Amygdala (tissue), 56 donors: ENCODE measurements at places on chromosomes 2 and 18.

DNA sequence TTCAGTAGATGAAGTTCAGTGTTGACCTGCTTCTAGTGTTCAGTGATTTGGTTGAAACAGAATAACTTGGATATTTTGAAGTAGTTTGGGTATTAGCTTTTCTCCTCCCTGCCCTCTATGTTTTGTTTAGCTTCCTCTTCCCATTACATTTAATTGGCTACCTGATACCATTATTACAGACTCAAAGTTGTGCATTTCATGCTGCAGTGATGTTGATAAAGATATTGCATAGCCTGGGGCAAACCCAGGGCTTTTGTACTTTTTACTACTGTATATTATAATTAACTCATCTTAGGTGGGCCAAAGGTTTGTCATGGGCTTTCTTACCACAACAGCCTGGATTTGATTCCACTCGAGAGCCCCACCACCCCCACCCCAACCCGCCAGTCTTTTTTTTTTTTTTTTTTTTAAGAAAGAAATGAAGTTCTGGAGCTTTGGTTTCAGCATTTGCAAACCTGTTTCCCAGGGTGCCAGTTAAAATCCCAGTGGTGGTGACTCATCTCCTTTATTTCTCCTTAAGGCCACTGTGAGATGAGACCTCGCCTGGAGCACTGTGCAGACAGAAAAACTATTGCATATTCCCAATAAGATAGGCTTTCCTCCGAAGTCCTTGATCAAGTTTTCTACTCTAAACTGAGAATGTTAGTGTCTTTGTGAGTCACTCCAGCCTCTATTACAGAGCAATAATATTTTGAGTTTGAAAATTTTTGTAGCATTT is 393.7 kb upstream of the FANCL start:
- no peak for DNase-seq

DNA sequence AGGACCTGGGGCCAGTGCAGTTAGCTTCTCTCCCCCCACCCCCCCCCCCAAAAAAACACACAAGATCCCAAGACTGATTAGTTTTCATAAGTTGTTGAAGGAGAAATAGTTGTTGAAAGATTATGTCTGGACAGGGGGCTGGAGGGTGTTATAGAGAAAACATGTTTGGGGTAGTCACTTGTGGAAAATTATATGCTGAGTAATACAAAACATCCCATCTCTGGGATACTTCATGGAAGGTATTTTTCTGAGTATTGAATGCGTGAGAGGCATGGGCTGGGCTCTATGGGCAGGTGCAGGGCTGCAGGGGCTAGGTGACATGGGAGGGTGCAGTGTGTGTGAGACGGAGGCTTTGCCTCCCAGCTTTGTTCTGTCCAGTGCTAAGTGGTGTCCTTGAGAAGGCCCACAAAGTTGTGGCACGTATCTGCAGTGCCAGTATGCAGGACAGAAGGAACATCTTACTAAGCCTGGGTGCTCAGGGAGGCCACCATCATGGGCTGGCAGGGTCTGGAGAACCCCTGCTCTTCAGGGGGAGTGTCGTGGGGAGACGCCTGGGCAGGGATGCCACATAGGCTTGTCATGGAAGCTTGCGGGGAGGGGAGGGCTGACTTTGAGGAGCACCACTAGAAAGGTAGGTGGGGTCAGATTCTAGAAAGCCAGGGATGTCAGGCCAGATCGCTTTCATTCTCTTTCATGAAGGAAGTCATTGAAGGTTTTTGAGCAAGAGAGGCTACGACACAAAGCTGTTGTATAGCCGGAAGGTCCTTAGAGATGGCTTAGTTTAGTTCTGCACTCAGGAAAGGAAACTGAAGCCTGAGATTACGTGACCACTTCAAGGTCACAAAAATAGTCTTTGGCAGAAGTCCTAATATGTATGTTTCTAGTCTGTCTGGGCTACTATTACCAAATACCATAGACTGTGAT is 232.0 kb downstream of the LDLRAD4 start:
- DNase-seq, result no peak

DNA sequence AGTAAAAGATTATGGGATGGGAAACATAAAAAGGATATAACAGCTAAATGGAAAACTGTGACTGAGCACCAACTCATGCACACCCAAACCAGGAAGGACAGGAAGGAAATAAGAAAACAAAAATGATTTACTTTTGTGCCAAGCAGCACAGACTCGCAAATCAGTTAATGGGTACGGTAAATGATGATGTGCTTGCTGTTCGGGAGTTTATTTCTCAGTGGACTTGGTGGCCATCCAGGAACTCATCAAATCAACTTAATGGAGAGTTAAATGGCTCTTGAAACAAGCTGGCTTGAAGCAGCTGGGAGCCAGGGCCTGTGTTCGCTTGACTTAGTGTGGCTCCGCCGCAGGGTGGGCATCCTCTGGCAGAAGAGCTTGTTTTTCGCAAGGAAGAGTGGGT is 36.2 kb downstream of the MTCL1 start:
- DNase-seq, result no peak

GRCh38 chr2:74050151-74050550 is 65.4 kb downstream of the TET3 start:
- DNase-seq, result no peak

DNA sequence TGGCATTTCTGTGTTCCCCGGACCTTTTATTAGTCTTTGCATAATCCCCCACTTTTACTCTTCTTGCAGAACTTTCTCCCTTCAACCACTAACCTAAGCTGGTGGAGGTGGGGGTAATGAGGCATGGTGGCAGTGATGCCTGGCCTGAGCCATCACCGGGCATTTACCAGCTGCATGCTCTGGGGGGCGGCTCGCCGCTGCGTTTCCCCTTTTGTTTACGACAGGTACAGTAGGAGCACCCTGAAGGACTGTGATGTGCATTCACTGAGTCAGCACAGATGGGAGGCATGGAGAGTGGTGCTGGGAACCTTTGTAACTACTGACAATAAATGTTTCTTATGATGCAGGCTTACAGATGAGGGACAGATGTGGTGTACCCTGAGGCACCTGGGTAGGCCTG is 46.9 kb downstream of the PLEKHB2 start:
- DNase-seq, result no peak

DNA sequence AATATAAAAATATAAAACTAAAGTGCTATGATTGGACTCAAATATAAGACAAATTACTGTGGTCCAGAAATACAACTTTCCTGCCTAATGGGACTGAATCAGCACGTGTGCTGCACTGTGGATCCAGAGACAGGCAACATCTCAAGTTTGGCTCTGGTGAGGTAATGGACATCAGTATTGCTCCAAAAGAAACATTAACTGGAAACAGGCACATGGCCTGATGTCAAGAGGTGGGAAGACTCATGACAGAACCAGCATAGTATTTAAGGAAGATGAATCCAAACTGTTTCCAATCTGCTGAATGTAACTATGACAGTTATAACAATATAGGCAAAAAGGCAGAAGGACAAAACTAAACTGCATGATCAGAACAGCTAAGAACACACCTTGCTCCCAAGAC is 354.6 kb downstream of the FSIP2 start:
- no peak for DNase-seq

DNA sequence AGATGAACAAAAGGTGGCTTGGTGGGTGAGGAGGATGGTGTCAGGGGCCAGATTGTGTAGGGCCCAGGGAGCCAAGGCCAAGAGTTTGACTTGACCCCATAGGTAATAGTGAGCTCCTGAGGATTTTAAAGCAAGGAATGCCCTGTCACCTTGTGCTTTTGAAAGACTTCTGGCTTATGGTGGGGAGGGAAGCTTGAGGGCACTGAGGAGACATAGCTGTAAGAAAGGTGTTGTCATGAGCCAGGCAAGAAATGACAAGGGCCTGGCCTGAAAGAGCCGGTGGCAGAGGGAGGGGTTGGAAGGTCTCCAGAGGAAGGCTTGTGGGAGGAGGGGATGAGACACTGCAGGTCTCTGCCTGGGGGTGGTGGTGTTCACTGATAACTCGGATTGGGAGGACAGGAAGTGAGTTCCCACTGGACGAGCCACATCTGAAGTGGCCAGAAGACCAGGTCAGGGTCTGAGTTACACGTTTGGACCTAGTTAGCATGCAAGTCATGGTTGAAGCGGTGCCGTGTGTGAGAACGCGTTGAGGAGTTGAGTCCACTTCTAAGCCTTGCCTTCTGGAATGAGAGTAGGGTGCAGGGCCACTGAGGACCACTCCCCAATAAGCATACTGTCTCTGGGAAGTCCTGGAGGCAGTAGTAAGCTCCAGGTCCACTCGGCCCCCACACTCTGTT is 64.3 kb downstream of the TET3 start:
- no peak for DNase-seq

DNA sequence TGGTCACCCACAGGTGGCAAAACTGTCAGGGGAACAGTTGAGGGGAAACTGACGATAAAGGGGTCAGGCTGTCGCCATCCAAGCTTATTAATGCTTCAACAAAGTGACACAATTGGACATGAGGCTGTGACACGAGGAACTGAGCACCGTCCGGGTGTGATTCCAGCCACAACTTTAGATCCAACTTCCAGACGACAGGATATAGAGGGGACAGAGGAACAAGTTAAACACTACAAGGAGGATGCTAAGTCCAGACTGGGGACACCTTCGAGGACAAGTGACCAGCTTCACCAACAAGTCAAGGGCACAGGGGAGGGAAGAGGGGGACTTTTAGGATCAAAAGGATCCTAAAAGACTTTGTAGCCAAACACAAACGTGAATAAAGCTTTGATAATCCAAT is 23.8 kb downstream of the BOK start:
- DNase-seq, result no peak

DNA sequence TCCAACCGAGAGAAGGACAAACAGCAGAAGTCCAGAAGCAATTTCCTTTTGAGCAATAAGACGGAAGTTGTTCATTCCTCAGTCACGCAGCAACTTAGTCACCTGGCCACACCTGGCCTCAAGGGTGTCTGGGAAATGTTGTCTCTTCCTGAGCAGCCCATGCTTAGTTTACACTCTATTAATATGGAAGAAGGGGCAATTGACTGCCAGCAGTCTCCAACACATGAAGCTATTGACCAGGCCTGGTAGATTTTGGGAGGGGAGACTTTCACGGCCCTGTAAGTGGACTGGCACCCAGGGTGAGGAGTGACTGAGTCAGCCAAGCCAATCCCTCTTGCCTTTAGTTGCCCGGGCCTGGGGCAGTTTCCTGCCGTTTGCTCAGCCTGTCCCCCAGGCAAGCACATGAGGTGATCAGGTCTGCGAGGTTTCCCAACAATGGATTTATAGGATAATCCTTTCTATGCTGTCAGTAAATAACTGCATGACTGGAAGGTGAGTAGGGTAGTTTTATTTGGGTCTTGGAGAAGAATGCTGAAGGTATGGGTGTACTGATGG is 43.8 kb upstream of the PPP4R1 start:
- no peak for DNase-seq

DNA sequence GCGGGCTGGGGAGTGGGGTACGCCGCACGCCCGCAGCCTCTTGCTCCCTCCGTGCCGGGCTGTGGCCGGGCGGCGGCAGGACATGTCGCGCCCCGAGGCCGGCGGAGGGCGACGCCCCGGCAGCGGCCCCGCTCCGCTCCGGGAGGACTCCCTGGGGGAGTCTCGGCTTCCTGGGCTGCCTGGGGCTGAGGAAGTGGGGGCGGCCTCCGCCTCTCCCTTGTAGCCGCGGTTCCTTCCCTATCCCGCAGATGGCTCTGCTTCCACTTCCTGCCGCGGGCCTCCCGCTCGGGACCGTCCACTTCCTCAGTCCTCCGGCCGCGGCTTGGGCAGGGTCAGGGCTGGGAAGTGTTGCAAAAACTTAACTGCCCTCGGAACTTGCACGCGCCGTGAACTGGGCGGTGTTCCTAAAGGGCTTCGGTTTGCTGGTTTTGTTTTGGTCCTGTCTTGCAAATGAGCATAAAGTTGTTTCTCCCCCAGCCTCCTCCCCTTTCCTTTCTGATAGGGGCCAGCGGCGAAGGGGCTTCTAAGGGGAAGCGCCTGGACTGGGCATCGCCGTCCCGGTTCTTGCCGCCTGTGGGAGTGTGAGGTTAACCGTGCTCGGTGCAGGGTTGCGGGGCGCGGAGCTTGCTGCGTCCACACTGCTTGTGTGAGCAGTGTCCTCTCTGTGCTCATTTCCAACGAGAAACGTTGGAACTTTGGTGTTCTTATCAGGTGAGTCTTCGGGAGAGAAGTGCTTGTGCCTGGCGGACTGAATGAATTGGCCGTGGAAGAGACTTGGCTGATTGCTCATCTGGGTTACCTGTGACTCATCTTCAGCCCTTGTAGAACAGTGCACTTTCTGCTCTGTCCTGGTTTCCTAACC is 600 bp downstream of the RALB start:
- peak; percentile 79 for DNase-seq

DNA sequence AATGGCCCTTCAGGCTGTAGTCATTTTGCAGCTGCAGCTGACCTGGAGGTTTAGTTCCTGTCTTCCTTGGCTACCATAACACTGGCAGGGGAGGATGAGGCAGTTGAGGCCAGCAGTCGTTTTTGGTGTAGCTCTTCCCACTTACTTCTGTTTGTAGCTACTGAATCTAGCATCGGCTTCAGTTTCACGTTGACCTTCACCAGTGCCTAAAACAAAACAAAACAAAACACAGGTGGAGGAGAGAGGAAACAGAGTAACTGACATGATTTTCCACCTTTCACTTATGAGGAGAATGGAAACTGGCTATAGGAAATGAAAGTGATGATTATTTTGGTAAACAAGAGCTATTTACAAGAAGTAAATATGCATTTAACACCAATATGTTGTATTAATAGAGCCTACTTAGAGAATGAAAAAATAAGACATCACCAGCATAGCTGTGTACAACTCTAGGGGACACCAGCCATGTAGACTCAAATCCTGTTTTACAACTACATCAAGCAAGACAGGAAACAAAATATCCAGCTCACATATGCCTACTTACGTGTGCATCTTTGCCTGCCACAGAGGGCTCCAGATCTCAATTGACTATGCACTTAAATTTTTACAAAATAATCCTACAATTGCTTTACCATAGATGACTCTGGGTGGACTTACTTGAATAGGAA is 236.9 kb downstream of the AGPS start:
- DNase-seq, result no peak

GRCh38 chr2:29923110-29923721 is 1.8 kb upstream of the ALK start:
- no peak for DNase-seq

- DNase-seq, result no peak
Observed at GRCh38 chr2:71891719-71892422, 255.8 kb downstream of the CYP26B1 start.

GRCh38 chr2:187547353-187547979 is 6.8 kb downstream of the TFPI start:
- no peak for DNase-seq

- DNase-seq, result no peak
Observed at GRCh38 chr2:180115675-180116074, 108.6 kb upstream of the CWC22 start.

- no peak for DNase-seq
Observed at GRCh38 chr2:58107803-58108710, 61.5 kb downstream of the VRK2 start.

GRCh38 chr18:459814-460593 is 40.5 kb downstream of the COLEC12 start:
- DNase-seq, result no peak

- no peak for DNase-seq
Observed at GRCh38 chr18:25701821-25702220, 349.9 kb upstream of the ZNF521 start.
